ENCODE measurements at places on chromosomes 12 and 14.

DNA sequence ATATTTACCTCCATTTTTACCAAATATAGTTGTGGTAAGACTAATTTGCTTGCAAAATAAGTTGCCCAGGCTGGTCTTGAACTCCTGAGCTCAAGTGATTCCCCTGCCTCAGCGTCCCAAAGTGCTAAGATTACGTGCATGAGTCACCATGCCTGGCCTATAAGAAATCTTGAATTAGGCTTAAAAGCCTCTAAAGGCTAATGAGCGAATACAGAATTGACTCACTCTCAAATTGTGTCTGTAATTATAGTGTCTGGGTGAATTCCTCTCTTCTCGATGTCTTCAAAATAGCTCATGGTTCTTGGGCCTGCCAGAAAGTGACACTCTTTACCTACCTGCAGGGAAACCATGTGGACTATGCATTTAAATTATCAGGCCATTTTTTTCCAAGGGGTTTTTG, 403.5 kb downstream of the SLC16A7 start:
- DNase-seq = no peak

GRCh38 chr12:85979641-85980040, 105.5 kb downstream of the NTS start:
- no peak for DNase-seq

DNA sequence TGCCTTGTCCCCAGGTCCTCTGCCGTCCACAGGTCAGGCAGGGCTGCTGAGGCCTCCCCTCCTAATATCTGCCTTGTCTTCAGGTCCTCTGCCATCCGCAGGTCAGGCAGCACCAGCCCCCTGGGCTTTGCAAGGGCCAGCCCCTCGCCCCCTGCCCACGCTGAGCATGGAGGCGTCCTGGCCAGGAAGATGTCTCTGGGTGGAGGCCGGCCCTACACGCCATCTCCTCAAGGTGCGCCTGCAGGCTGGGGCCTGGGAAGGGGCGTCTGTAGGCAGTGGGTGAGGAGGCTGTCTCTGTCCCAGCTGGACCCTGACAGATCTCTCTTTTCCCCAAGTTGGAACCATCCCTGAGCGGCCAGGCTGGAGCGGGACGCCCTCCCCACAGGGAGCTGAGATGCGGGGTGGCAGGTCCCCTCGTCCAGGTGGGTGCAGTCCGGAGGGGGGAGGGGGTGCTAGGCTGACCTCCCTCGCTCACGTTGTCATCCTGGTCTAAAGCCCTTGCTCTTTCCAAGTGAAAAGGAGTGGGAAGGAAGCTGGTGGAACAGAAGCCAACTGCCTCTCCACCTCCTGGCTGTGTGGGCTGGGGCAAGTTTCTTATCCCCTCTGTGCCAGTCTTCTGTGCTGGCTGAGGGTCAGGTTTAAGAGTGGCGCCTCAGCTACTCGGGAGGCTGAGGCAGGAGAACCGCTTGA, 13.9 kb upstream of the PUS1 start:
- no peak for DNase-seq

DNA sequence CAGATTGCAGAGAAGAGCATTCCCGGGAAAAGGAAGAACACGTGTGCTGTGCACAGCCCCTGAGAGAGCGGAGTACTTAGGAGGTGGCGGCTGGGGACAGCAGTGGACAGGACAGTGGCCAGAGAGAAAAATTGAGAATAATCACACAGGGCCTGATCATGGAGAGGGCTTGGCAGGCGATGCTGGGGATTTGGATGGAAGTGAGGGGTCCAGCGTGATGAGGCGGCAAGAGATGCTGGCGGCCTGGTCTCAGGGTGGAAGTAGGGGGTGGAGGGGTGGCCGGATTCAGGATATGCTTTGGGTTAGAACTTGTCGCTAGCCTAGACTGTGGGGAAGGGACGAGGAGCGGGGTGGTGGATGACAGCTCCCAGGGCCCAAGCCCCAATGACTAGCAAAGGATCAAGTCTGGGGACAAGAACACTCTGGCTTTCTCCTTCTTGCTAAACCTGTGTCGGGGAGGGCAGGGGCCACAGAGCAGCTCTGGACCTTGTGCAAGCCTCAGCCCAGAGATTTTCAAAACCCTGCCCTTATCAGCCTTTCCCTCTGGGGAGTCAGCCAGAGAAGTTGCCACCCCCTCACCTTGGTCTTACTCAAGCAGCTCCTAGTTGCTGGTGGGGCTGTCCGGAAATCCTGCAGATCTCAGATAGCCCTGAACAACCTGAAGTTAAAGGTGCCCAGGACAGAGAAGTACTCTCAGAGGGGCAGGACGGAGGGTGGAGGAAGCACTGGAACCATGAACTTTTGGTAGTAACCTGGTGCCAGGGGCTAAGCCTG, 1.3 kb downstream of the HVCN1 start:
- no peak for DNase-seq

DNA sequence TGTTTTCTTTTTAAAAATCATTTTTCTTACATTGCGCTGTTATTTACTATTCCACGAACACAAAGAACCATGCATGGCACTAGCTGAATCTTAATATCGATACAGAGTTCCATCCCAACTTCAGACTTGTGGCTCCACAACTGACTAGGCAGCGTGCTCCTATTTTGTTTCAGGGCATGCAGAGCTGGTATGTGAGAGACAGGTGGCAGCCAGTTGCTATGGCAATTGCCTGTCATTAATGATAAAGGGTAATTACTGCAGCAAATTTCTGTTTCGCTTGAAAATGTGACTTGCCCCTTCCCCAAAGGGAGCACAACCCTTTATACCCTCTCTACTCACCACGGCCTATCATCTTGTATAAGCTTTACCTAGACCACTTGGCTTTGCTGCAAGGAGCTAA, 113.1 kb upstream of the G2E3 start:
- DNase-seq = no peak

- no peak for DNase-seq
Observed at GRCh38 chr14:74235017-74235416, 4.2 kb upstream of the VSX2 start.

DNA sequence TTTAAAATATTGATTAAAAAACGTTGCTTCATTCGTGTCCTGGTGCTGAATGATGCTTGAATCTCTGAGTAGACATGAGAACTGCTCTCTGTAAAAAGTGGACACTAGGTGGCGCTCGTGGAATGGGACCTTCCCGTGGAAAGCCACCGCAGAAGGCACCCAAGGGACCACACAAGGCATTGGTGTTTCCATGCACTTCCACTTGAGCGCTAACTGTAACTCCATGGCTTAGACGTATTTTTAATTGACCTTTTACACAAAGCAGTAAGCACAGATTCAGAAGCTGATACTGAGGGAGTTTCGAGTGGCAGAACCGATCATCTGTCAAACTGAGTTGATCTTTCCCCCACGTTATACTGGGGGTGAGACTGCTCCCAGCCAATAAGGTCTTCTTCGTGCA, 135.3 kb downstream of the PRKCH start:
- DNase-seq = peak; percentile 77

DNA sequence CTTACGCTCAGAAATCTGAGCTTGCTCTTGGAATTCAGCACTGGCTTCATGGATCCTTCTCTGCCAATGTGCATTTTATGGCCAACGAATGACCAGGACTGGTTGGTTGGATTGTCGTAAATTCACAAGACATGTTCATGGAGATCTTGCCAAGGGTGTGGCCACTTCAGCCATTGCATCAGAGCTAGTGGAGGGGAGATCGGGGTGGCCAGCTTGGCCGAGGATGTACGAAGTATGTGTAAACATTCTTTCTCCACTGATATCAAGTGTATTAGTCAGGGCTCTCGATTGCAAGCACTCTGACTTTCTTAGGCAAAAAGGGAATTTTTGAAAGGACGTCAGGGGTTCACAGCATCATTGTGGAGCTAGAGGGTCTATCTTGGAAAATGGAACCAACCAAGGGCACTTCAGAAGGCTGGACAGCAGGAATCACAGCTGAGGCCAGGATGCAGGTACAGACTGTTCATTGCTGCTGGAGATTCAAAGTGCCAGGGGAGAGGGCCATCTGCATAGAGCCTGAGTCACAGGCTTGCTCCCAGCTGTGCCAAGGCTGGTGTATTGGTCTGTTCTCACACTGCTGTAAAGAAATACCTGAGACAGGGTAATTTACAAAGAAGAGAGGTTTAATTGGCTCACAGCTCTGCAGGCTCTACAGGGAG, 32.9 kb upstream of the ADGRD1 start:
- no peak for DNase-seq

DNA sequence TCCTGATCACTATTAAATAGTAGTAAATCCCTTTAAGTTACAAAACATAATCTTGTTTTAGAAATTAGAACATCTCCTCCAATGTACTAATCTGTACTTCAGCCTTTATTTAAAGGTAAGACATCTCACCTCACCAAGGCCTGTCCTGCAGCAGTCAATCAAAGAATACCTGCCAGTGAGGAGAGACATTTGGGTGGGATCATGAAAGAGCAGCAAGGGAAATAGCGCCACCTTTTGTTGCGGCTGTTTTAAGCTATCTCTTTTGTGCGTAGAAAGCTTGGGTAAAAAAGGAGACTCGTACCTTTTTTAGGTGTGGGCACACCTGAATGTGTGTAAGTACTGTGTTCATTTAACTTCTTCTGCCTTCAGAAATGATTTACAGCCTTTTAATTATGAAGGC, 117.8 kb upstream of the TMTC1 start:
- peak; percentile 54 for DNase-seq

- DNase-seq = peak; percentile 27
Observed at GRCh38 chr14:68730811-68731425, 61.9 kb downstream of the ZFP36L1 start.

GRCh38 chr12:80353254-80353653, 90.8 kb upstream of the PTPRQ start:
- DNase-seq = no peak

- peak; percentile 77 for DNase-seq
Observed at GRCh38 chr14:92914087-92914656, 8.8 kb upstream of the CHGA start.

DNA sequence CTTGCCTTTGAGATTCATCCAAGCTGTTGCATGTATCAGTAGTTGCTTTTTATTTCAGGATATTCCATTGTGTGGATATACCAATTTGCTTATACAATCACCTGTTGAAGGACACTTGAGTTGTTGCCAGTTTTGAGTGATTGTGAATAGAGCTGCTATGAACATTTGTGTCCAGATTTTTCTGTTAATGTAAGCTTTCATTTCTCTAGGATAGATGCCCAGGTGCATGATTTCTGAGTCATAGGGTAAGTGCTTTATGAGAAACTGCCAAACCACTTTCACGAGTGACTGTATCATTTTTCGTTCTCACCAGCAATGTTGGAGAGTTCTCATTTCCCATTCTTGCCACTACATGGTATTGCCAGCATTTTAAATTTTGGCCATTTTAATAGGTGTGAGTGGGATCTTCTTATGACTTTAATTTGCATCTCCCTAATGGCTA, 434.6 kb upstream of the RGS6 start:
- no peak for DNase-seq

- DNase-seq = no peak
Observed at GRCh38 chr12:93200291-93200917, 177.3 kb upstream of the NUDT4 start.

- DNase-seq = no peak
Observed at GRCh38 chr14:37326434-37326833, 128.7 kb downstream of the MIPOL1 start.

GRCh38 chr12:107336695-107337094, 243.3 kb upstream of the CRY1 start:
- DNase-seq = no peak

DNA sequence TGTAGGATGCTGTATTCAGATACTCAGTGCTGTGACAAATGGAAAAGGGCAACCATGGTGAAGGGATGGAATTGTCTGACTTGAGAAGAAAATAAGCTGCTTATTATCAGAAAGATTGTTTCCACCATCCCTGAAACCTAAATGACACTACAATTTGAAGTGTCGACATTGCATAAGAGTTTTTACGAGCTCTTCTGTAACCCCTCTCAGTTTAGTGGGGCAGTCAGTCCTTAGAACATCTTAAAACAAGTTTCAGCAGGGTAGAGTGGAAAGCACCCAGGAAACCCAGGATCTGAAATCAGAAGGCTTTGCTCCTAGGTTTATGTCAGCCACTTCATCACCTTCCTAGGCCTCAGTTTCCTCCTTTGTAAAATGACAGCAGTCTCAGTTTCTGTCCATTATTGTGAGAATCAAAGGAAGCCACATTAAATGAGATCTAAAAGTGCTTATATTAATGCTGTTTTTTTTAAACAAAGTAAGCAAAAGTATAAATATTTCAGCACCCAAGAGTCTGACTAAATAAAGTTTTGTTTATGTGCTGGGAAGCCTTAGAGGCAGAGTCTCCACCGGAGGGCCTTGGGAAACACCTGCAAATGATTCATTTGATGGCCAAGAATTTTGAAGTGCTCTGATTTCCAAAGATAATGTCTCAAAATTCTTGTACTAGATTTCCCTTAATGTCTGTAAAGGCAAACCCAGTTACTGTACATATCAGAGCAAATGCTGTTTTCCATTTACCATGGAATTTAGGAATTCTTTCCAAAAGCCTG, 1.8 kb downstream of the IFT43 start:
- no peak for DNase-seq

DNA sequence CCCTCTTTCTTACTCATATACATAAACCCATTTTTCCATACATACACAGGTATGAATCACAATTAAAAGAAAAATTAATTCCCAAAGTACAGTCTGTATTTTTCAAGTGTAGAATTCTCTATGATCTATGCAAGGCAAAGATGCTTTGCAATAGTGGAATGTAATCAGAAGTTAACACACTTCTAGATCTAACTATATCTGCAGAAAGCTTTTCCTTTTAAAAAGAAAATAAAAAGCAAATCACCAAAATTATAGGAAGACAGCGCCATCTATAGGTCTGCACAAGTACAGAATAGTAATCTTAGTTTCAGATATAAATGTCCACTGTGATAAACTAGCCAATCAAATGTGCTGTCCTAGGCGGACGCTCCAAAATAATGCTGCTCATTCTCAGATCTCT, 22.0 kb downstream of the SLC25A21 start:
- no peak for DNase-seq

DNA sequence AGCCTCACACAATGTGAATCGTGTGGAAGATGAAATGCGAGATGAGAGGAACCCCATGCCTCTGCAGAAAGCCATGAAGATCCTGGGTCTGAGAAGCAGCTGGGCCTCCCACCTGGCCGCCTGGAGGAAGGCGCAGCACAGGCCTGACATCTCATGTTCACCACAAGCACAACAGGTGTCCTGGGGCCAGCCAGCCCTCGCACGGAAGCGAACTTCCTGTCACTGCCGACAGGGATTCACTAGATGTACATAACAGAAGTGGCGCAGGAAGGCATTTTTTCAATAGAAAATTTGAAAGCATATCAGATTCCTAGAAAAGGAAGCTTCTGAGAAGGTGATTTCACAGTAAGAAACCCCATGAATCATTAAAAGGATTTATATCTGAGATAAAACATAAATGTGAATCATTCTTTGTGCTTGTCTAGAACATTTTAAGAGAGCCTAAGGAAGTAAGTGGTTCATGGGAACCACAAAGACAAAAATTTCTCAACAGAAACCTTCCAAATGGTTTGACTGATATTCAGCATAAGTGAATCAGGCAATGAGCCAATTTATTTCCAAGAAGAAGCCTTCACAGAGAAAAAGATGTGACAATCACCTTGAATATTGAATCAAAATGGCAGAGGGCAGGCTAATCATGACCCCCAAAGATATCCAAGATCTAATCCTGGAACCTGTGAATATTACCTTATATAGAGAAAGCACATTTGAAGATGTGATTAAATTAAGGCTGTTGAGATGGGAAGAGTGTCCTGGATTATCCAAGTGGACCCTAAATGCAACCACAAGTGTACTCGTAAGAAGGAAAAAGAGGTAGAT, 311.9 kb downstream of the DUSP6 start:
- DNase-seq = peak; percentile 25
